ENCODE measurements at places on chromosomes 2 and 18. TPM values are rescaled to one million over a fixed set of nuclear protein-coding genes. Genes with fewer than 3 reads are reported as not detected.

DNA sequence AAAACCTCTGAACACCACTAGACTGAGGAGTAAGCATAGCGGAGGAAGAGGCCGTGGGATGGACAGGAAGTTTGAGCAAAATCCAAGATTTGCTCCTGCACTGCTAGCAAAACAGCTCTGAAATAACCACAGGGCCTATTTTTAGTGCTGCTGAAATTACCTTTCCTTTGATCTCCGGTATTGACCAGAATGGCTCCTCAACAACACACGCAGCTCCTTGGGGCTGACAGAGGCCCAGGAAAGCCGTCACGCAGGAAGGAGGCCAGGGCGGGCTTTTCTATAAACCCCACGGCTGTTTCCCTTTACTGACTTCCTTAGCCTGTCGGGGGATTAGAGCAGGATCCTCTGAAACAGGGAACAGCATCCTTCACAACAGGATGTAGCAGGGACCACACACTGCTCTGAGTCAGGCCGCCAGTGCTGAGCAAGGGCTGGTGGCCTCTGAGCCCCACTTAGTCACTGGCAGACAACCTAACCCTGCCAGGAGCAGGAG is 80.8 kb upstream of the LCLAT1 start:
- no peaks in the 10 kb centered on the region for H3K4me1 ChIP-seq
- no peaks in the 10 kb centered on the region for H3K36me3 ChIP-seq
- no peak for DNase-seq
- peak overlapping the region; percentile 18 for H3K27ac ChIP-seq

DNA sequence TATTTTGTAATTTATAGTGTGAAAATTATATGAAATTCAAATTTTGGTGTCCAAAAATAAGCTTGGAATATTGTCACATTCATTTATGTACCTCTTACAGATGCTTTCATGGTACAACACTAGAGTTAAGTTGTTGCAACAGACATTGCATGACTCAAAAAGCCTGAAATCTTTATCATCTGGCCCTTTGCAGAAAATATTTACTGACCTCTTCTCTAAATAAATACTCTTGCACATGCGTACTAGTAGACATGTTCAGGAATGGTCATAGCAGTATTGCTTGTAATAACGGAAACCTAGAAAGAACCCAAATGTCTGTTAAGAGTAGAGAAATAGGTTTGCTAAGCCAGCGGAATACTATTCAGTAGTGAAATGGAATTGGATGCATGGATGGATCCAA is 60.4 kb downstream of the GALNT1 start:
- H3K27me3 ChIP-seq = no peaks in the 10 kb centered on the region
- no peak overlapping the region for H3K27ac ChIP-seq
- no peak for DNase-seq
- H3K4me3 ChIP-seq = no peak overlapping the region

- no peaks in the 10 kb centered on the region for H3K27me3 ChIP-seq
- H3K4me3 ChIP-seq = no peak overlapping the region
- no peak for DNase-seq
- H3K36me3 ChIP-seq = no peaks in the 10 kb centered on the region
Observed at GRCh38 chr2:175957845-175958244, 44.2 kb downstream of the LNPK start.

GRCh38 chr2:186058614-186059013 is 320.0 kb downstream of the FSIP2 start:
- H3K27ac ChIP-seq = no peak overlapping the region
- H3K36me3 ChIP-seq = no peaks in the 10 kb centered on the region
- no peak overlapping the region for H3K4me3 ChIP-seq
- no peaks in the 10 kb centered on the region for H3K27me3 ChIP-seq
- DNase-seq = no peak

The CRYBA2 gene
- not detected for total RNA-seq

Measured in breast epithelium (tissue), 4 donors.